ENCODE measurements at places on chromosomes 2 and 18.

DNA sequence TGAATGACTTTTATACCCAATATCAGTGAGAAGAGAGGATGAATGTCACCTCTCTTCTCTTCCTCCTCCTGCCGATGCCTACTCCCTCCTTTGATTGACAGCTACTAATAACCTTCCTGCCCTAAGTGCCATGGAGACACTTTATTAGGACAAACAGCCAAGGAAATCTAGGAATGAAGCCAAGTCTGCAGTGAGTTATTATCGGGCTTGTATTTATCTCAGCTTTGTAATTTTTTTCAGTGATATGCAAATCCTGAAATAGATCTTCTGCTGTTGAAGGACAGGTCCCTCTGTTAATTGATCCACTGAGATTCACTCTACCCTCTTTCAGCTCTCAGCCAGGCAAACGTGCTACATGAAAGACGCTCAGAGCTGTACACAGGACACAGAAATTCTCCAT, 686.7 kb downstream of the TMEM182 start:
- no peak for DNase-seq

DNA sequence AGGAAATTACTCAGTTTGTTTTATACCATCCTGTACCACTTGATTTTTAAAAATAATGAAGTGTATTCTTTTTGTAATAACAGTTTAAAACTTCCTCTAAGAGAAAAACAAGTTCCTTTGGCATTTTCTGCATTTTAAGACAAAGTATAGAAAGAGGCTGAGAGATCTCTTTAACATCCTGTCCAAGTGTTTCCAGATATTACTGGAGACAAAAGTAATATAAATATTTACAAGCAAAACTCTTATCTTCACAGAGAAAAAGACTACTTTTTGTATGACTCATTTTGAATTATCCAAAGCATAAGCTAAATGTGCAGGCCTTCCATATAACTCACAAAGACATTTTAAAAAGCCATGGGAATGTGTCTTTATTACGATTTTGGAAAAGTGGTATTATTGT, 221.1 kb downstream of the RDH14 start:
- no peak for DNase-seq

- no peak for DNase-seq
These were observed 3.1 kb upstream of the GALNT1 start for GRCh38 chr18:35578481-35578880.

GRCh38 chr2:12890066-12890465, 173.3 kb downstream of the TRIB2 start:
- DNase-seq, result no peak

- DNase-seq, result no peak
These were observed 70.3 kb upstream of the DOCK10 start for GRCh38 chr2:225112362-225113126.
